HCT116 (cell line): ENCODE measurements at places on chromosomes 5 and 9.

- DNase-seq: no peak
These were observed 48.5 kb downstream of the WNK2 start for GRCh38 chr9:93232388-93232960.

DNA sequence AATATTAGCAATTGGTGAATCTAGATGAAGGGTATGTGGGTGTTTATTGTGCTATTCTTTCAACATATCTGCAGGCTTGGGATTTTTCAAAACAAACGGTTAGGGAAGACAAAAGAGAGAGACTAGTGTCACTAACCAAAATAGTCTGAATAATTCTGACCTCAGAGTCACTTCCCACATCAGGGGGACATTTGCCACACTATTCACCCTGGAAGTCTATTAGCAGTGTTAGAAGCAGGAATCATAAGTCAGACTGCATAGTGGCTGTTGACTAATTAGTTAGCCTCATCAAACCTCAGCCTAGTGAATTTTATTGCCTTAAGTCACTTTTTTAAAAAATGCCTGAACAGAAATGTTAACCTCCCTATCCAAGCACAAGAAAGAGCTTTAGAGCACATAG is 169.2 kb upstream of the RGMB start:
- no peak for DNase-seq

DNA sequence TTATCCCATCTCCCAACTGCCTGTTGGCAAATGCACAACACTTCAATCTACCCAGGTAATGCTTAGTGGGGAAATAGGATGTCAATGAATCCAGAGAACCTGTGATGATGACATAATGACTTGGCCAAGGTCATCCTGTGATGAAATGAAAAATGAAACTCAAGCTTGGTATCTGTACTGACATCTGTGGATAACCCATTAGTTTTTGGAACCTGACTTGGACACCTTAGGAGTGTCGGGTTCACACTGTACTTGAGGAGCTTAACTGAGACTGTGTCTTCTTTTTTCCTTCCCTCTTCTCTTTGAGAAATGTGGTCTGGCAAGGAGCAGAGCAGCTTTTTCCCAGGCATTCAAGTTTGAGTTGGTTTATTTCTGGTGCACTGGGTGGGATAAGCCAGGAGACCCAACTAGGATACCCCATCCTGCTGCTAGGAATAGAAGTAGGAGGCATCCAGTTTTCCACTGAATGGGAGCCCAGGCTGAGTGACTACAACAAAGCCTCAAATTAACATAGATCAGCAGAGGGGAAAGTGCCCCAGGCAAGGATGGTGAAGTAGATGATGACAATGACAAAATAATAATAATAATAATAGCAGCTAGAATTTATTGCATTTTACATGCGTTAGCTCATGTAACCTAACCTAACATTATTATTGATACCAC is 72.1 kb downstream of the ADRB2 start:
- no peak for DNase-seq

- DNase-seq: no peak
These were observed 147.0 kb downstream of the CSNK1G3 start for GRCh38 chr5:123659011-123659410.

- no peak for DNase-seq
These were observed 122.2 kb upstream of the EFNA5 start for GRCh38 chr5:107792940-107793339.

- no peak for DNase-seq
These were observed 34.0 kb downstream of the BOD1 start for GRCh38 chr5:173582216-173583111.

- no peak for DNase-seq
These were observed 91.9 kb upstream of the PTPRD start for GRCh38 chr9:10704720-10705119.

DNA sequence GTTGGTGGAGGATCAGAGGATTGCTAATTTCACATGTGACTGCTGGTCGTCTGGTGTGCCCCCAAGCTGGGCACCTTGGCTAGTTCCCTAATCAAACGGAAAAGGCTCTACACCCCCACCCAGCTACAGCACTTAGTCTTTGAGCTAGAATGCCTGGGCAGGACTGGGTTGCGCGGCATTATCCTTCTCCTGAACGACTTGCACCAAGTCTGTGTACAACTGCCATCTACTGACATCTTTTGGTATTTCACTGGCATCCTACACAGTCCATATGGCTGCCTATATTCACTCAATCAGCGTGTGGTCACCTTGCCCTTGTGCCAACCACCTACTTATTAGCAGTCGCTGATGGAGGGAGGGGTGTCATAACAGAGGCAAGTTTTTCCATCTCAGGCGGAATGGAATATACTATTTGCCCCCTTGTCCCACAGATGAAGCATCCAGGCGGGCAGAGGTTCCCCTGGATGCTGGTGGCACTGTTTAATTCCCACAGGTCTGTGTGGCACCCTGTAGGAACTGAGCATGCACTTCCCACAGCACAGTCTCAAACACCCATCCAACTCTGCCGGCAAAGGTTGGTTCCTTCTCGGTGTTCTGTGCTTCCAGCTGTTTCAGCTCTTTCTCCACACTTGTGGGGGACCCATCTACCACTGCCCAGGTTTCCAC is 150.1 kb downstream of the OSTF1 start:
- peak; percentile 62 for DNase-seq

DNA sequence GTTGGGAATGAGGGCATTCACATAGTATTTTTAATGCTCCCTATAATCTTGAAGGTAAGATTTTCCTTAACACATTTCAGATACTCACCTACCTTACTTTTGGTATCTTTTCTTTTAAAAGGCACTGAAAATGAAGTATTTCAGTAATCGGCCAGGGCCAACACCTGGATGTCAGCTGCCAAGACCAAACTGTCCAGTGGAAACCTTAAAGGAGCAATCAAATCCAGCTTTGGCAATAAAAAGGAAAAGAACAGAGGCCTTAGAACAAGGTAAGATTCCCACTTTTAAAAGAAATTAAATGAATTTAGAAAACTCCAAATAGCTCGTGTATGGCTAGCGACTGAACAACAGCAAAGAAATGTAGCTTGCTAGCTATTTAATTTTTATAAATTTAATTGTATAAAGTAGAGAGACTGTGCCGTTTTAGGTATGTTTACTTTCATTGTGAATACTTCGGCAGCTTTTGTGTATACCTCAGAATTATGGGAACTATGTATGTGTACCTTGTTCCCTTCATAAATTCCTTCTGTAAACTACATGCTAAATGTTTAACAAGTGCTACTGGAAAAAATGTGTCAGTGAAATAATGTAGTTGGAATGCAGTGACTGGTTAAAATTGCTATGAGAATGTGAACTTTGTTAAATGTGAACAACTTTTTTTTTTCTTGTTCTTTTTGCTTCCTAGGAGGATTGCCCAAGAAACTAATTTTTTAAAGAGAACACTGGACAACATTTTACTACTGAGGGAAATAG is 41.9 kb downstream of the CDK7 start:
- no peak for DNase-seq

GRCh38 chr5:141778683-141779082 is 96.7 kb upstream of the ARAP3 start:
- no peak for DNase-seq

- DNase-seq: no peak
These were observed 31.0 kb downstream of the TNFAIP8 start for GRCh38 chr5:119386596-119387344.

DNA sequence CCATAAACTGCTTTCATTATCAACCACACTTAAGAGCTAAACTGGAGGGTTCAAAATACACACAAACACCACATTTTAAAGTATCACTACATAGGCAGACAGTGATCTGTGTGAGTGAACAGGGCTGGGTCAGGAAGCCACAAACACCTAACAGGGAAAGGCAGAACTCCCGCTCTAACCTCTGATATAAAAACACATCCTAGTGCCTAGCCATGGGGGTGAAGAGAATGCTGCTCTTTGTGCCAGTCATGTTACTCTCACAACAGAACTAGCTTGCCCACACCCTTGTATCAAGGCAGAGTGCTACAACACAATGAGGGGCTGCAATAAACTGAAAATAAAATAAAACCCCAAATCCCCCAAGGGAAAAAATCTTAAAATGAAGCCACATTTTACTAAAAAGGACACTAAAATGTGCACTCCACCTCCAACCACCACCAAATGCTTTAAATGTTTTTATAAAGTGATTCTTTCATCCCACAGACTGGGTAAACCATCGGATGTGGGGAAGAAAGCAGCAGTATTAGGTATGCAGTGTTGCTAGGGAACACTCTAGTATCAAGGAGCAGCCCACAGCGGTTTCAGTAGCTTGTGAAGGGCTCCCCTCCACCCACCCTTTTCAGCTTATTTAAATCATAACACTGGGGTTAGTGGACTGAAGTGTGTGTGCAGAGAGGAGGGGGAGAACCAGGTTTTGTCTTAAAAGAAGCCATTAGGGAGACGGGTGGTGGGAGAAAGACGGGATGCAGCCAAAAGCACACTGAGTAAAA is 64.5 kb downstream of the TMEM161B start:
- DNase-seq: no peak

GRCh38 chr9:113315231-113315630 is 12.1 kb upstream of the RNF183 start:
- no peak for DNase-seq

GRCh38 chr9:112531666-112532282 is 45.1 kb downstream of the KIAA1958 start:
- no peak for DNase-seq

DNA sequence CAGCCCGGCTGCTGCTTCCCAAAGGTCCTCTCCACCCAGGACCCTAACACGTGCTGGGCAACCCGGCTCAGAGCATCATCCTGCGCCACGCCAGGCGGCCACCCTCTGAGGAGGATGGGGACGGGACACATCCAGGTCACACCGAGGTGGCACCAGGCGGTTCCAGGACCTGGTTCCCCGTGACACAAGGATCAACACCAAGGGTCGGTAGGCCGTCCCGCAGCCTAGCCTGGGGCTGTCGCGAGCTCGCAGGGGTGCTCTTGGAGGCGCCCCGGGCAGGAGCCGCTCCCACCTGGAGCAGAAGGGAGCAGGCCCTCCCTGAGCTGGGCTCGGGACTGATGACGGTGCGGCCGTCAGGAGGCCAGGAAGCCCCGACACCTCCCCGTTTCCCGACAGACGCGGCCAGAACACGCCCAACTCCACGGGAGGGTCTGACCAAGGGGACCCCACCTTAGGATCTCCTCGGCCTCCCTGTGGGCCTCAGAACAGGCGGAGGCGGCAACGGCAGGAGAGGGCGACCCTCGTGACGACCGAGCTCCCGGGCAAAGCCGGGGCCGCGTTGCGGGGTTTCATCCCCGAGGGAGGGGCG is 6.3 kb downstream of the EXD3 start:
- DNase-seq: no peak

DNA sequence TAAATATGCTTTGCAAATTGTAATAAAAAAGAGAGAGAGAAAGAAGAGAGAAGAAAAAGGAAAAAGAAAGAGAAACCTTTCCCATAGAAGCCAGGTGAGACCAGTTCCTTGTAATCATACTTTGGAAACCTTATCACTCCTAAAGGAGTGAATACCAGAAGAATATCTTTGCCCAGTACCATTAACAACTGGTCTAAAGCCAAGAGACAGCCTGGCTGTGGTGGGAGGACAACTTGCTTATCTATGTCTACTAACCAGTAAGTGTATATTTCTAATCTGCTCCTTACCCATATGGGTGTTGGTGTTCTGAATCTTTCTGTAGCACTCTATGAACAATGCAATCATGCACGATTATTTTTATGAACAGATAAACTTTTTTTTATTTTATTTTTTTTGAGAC is 10.5 kb upstream of the TXN start:
- no peak for DNase-seq

GRCh38 chr5:83688281-83688680 is 32.4 kb downstream of the HAPLN1 start:
- DNase-seq: no peak

GRCh38 chr5:43312699-43313034 is 545 bp downstream of the HMGCS1 start:
- no peak for DNase-seq

DNA sequence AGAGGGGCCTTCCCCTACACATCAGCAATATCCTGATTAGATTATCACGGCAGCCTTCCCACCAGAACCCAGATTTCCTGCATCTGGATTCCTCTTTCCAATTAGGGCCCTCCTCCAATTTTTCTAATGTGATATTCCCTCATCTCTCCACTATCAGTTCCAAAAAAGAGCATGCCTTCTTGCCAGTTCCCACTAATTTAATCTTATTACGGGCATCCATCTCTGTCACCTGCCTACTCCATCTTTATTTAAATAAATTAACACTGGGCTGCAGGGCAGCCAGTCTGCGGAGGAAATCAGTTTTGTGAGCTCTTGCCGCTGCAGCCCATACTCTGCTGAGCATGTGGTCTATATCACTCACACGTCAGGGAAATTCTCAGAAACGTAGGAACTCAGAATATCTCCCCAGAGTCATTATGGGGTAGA is 16.6 kb upstream of the FBP2 start:
- DNase-seq: no peak

GRCh38 chr9:130095872-130096271 is 42.2 kb downstream of the GPR107 start:
- DNase-seq: no peak

DNA sequence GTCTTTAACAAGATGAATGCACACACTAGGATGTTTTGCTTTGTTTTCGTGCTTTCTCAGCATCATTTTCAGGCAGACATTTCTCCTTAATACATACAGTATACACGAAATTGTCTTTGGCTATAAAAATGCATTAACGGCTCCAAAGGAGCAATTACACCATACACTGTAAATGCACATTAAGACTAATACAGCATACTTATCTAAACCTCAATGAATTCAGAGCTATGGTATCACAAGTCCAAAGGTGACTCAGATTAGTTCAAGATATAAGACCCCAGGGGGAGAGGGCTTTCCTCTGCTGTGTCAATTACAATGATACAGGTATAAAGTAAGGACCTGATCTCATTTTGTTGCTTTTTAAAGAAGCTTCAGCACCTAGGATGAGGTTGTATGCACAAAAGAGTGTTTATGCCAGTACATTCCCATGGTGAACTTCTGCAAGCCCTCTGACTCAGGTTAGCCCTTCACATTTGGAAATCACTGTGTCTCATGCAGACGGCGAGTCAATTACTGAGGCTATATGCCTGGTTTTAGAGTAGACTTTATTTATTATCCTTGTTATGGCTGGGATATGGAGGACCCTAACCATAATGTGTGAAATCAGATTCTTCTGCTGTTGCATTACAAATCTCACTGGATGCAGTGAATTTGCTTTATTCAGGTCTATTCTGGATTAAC is 233.3 kb downstream of the ZNF608 start:
- DNase-seq: no peak

DNA sequence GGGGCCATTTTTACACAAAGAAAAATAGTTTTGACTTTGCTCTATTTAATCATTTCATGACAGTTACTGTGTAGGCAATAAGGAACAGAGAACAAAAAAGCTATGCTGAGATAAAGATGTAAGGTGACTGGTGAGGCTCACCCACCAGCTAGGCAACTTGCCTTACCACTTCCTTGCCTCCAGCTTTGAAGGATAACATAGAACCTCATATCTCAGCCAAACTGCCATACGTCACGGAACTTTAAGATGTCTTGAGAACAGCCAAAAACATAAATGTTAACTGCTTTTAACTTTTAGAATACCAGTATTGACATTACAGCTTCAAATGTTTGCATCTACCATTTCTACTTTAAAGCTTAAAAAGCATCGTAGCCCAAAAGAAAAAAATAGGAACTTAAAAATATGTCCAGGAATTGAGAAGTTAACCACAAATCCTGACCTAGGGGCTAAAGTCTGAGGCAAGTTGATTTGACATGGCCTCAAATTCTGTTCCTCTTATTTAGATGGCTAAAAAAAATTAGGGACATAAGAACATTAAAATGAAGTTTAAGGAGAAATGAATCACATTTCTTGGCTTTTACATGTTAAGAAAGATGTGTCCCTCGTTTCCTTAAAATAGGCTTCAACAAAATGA is 7.7 kb upstream of the GCNT4 start:
- no peak for DNase-seq

GRCh38 chr5:5414999-5415398 is 7.5 kb upstream of the ICE1 start:
- DNase-seq: no peak
